Ovary (tissue), 10 donors: ENCODE measurements at places on chromosomes 2 and 18. TPM values are rescaled to one million over a fixed set of nuclear protein-coding genes. Genes with fewer than 3 reads are reported as not detected.

DNA sequence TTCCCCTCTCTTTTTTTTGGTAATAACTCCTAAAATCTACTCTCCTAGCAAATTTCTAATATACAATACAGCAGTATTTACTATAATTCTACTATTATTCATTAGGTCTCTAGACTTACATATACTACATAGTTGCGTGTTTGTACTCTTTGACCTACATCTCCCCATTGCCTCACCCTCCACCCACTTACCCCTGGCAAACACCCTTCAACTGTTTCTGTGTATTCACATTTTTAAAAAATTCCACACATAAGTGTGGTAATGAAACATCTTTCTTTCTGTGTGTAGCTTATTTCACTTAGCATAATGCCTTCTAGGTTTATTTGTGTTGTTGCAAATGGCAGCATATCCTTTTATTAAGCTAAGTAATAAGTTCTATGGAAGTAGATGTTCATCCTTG lies 336.0 kb downstream of the CCDC85A start:
- H3K27me3 ChIP-seq, result no peaks in the 10 kb centered on the region
- no peak for DNase-seq
- no peak overlapping the region for H3K27ac ChIP-seq
- no peak overlapping the region for H3K4me3 ChIP-seq
- no peaks in the 10 kb centered on the region for H3K4me1 ChIP-seq
- H3K36me3 ChIP-seq, result no peaks in the 10 kb centered on the region

GRCh38 chr18:62239475-62239874 lies 52.4 kb downstream of the RELCH start:
- no peak overlapping the region for H3K27ac ChIP-seq
- H3K36me3 ChIP-seq, result no peaks in the 10 kb centered on the region
- DNase-seq, result no peak
- H3K4me3 ChIP-seq, result no peak overlapping the region

- H3K27me3 ChIP-seq, result no peaks in the 10 kb centered on the region
- H3K36me3 ChIP-seq, result no peaks in the 10 kb centered on the region
- no peak overlapping the region for H3K4me3 ChIP-seq
- H3K27ac ChIP-seq, result no peak overlapping the region
- DNase-seq, result no peak
- peaks cover 4% of the 10 kb centered on the region for H3K4me1 ChIP-seq
Observed at GRCh38 chr2:177359836-177360595, 32.6 kb upstream of the AGPS start.

DNA sequence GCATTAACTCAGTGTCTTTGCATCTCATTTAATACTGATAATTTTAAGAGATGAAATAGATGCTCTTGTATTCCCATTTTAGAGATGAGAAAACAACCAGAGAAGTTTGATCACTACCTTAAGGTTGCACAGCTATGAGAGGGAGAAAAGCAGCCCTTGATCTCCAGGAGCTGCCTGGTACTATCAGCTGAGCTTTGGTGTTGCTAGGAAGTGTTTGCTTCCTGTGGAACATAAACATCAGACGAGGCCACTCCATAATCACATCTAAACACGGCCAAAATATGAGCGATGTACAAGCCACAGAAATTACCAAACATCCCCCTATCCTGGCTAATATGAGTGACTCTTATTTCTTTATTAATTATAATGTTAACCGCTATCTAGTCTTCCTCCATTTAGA lies 620 bp upstream of the WDFY1 start:
- H3K27me3 ChIP-seq, result no peaks in the 10 kb centered on the region
- H3K4me3 ChIP-seq, result peak overlapping the region; percentile 76
- H3K4me1 ChIP-seq, result peaks cover 12% of the 10 kb centered on the region
- no peak for DNase-seq
- H3K36me3 ChIP-seq, result no peaks in the 10 kb centered on the region
- no peak overlapping the region for H3K27ac ChIP-seq

DNA sequence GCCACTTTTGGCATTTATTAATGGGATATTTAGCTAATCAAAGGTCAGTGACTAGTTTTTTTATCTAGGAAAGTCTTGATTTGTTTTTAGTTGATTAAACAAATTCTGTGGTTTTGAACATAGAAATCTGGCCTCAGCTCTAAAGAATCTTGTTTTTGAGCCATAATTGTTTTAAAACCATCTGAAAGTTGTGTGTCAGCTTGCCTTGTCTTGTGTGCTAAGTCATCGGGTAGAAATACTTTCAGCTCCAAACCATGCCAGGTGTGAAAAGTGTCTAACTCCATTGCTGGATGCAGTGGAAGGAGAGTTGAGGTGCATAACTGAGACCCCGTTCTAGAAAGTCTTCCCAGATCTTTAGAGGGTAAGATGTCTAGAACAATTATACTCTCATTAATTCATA lies 22.7 kb downstream of the FARP2 start:
- DNase-seq, result no peak
- peak overlapping the region; percentile 22 for H3K27ac ChIP-seq
- no peaks in the 10 kb centered on the region for H3K27me3 ChIP-seq
- H3K36me3 ChIP-seq, result no peaks in the 10 kb centered on the region
- peaks cover 15% of the 10 kb centered on the region for H3K4me1 ChIP-seq

GRCh38 chr18:3233433-3234168 lies 13.8 kb upstream of the MYOM1 start:
- no peak overlapping the region for H3K4me3 ChIP-seq
- no peaks in the 10 kb centered on the region for H3K36me3 ChIP-seq
- no peak for DNase-seq

- no peaks in the 10 kb centered on the region for H3K27me3 ChIP-seq
- no peaks in the 10 kb centered on the region for H3K4me1 ChIP-seq
- H3K36me3 ChIP-seq, result no peaks in the 10 kb centered on the region
- no peak for DNase-seq
- H3K27ac ChIP-seq, result no peak overlapping the region
- H3K4me3 ChIP-seq, result no peak overlapping the region
Observed at GRCh38 chr2:219467736-219468075, 31.0 kb upstream of the GMPPA start.

DNA sequence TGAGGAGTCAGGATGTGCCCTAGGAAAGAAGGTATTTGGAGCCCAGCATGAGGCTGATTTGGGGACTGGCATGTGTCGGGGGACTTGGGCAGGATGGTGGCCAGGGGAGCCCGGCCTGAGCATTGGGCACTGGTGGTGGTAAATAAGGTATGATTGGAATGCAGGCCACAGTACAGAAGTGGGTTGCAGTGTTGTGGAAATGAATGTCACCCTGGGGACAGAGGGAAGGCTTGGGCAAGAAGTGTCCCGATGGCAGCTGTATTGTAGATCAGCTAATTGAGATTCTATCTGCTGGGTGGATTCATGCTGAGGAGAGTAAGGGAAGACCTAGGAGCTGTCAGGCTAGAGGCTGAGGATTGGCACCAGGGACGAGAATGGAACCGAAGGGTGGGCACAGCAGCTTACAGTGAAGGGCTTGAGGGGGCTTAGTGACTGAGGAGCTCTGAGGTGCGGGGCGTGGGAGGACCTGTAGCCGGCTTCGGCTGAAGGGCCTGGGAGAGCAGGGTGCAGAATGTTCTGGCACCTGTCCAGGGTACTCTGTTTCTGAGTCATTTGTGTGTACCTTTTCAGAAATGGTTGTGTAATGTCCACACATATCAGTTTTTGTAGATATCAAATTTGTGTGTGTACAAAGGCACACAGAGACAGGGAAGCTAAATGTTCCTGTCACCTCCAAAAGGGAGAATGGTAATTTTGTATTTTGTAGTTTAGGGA lies 170.2 kb downstream of the PRKCE start:
- H3K27me3 ChIP-seq, result no peaks in the 10 kb centered on the region
- peak; percentile 75 for DNase-seq
- H3K4me1 ChIP-seq, result peaks cover 8% of the 10 kb centered on the region

- no peak overlapping the region for H3K4me3 ChIP-seq
- no peak for DNase-seq
- no peaks in the 10 kb centered on the region for H3K36me3 ChIP-seq
- no peaks in the 10 kb centered on the region for H3K4me1 ChIP-seq
Observed at GRCh38 chr2:228602288-228602687, 420.8 kb upstream of the SPHKAP start.

GRCh38 chr2:27350106-27350693 lies 6.4 kb downstream of the GTF3C2 start:
- H3K36me3 ChIP-seq, result no peaks in the 10 kb centered on the region
- no peak overlapping the region for H3K27ac ChIP-seq
- H3K4me1 ChIP-seq, result no peaks in the 10 kb centered on the region
- H3K4me3 ChIP-seq, result no peak overlapping the region
- H3K27me3 ChIP-seq, result no peaks in the 10 kb centered on the region

GRCh38 chr18:12044591-12044990 lies 49.1 kb upstream of the ANKRD62 start:
- H3K27ac ChIP-seq, result no peak overlapping the region
- no peak overlapping the region for H3K4me3 ChIP-seq
- H3K36me3 ChIP-seq, result no peaks in the 10 kb centered on the region
- H3K27me3 ChIP-seq, result no peaks in the 10 kb centered on the region

DNA sequence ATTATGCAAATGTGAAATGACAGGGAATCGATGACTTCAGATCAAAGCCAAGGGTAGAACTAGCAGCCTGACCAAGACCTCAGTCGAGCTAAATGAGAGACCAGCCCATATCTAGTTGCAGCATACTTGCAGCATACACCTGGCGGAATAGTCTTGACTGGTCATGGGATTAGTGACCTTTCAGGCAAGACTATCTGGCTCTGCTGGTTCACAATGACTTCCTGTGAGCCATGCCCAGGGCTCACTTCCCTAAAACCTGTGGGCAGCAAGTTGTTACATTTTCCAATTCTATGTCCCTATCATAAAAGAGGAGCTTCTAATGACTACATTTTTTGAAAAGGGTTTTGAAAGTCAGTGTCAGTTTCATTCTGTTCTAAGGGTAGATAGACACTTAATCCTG lies 1624.9 kb upstream of the CELF4 start:
- no peak overlapping the region for H3K27ac ChIP-seq
- DNase-seq, result no peak
- H3K4me1 ChIP-seq, result no peaks in the 10 kb centered on the region
- H3K4me3 ChIP-seq, result no peak overlapping the region
- no peaks in the 10 kb centered on the region for H3K27me3 ChIP-seq

The ATOH8 gene
- total RNA-seq, result 37.7 TPM

The GPR45 gene
- total RNA-seq, result not detected

The KIAA2012 gene
- 5.2 TPM for total RNA-seq

The ANKRD29 gene
- total RNA-seq, result 15.6 TPM

The CCDC148 gene
- total RNA-seq, result 2.4 TPM
